Panc1 (cell line): ENCODE measurements at places on chromosomes 6 and 20.
A peak's percentile ranks its signal among the peaks of the same experiment; 100 is the strongest.

DNA sequence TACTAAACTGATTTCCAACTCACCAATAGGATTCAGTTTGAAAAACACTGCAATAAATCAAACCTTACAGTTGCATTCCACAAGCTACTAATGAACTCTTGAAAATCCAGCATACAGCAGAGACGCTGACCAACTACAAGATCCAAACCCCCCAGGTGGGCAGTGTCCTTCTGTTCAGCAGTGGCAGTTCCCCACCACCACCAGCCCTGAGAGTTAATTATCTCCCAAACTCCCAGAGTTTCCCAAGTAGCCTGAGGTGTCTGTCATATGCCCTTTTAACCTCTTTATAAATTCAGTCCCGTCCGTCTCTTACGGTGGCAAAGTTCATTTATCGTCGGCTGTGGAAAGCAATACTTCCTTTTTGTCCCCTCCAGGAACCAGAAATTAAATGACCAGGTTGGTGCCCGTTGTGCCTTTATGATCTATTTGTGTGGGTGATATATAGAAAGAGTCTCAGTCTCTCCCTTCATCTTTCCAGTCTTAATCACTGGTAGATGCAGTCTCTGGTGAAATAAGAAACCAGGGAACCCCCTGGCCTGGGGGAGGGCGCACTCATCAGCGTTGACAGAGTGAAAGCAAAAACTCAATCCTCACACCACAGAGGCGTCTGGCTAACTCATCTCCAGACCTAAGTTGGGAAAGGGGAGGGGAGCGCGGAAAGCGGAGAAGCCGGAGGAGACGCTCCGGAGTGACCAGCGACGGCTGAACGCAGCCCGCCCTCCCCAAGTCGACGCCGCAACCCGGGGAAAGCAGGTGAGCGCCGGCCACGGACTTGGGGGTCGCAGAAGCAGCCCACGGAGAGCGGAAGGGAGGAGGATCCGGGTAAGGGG, 717 bp downstream of the MRPL14 start:
- DNase-seq: no peak

GRCh38 chr6:97207383-97207782, 75.6 kb downstream of the MMS22L start:
- DNase-seq: no peak

DNA sequence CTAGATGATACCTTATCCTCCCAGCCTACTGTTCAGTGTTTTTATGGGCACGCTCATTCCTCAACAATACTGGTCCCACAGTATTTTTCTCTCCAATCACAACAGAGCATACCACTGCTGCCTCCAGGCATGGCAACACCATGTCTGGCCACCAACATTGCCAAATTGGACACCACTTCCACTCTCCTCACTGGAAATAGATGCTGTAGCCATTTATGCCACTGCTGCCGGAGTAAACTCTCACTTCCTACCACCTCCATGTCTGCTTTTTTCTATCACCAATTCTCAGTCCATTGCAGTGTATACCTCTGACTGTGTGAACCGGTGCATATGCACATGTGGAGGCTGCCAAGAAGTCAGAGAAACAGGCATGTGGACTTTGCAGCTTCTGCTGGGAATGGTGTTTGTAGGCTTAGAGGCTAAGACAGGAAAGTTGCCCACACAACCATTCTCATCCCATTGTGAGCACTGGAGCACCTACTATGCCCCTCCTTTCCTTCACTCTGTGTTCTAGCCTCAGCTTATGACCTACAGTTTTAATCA, 14.4 kb downstream of the PI3 start:
- DNase-seq: no peak

GRCh38 chr6:149223904-149224351, 93.6 kb upstream of the TAB2 start:
- DNase-seq: no peak

- peak; percentile 28 for DNase-seq
Observed at GRCh38 chr20:13458860-13459451, 179.8 kb downstream of the TASP1 start.

DNA sequence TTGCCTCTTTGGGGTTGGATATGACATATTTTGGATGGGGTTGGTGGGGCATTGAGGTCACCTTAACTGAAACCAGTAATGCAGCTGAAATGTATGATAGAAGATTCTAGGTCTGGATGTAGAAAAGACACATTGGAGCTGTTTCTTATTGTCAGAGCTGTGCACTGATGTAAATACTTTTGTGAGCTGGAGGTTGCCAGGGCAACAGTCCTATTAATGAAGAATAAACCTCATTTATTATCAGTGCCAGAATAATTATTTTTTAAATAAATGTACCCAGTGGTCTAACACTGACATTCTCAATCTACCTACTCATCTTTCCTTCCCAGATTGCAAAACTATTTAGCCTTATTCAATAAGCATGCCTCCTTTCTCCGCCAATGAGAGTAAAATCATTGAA, 57.0 kb downstream of the CAP2 start:
- DNase-seq: no peak

GRCh38 chr6:29005183-29005885, at the start of gene ZNF311:
Gene ZNF311, minus strand, starts transcription at chr6:29005315. Its CDS starts 1,361 bp downstream, at chr6:29003954.
- no peak for DNase-seq

DNA sequence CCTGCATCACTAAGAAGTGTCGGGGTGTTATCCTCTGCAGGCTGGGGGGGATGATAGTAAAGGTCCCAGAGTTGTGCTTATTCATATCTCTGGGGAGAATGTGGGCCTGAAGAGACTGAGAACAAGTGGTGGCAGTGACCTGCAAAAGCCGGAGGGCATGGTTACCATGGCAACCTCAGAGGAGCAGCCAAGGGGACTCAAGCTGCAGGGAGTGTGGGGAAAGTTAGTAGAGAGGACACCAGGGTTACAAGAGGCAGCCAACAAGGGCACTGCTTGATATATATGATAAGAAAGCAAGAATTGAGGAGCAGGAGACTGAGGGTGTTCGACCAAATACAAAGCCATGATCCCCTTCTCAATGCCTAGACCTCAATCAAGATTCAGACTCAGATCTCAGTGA, 46.1 kb downstream of the HLA-F start:
- DNase-seq: no peak
